ENCODE measurements at places on chromosomes 2 and 18.

DNA sequence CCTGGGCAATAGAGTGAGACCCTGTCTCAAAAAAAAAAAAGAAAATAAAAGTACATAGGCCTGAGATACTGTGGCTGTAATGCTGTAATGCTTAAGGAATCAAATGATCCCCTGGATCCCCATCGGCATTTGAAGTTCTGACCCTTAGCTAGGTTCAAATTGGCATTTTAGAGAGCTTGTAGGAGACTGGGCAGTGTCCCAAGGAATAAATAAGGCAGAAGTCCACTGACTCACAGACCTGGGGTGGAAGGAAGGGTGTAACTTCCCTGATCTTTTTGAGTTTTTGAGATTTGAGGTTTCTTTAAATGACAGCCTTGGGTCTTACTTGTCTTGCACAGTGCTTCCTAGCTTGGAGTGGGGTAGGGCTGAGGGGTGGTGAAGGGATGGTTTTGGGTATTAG is 553.7 kb downstream of the SLC4A3 start:
- DNase-seq, result no peak

GRCh38 chr2:11482473-11483035 is 16.6 kb upstream of the E2F6 start:
- no peak for DNase-seq

- DNase-seq, result no peak
These were observed 159.7 kb downstream of the SPAG16 start for GRCh38 chr2:213443921-213444320.

DNA sequence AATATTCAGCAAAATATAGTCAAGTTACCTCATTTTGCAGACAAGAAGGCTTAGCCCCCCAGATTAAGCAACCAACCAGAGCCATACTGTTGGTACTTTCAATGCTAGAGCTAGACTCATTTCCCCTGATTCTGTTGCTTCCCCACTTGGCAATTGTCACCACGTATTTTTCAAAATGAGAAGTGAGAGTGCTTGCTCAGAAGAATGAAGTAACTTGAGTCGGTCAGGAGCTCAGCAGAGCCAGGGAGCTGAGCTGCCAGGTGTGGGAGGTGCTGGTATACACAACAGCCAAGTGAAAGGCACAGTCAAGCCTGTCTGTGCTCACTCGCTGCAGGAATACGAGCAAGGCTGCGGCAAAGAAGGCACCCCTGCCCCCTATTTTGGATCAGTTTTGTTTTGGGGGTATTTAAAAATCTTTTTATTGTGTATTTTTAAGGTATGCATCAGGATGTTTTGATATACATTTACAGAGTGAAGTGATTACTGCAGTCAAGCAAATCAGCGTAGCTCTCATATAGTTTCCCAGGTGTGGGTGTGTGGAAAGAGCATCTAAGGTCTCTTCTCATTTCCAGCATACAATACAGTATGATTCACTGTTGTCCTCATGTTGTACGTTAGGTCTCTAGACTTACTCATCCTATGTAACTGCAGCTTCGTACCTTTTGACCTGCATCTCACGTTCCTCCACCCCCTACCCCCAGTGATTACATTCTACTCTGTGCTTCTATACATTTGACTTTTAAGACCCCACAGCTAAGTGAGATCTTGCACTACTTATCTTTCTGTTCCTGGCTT is 62.4 kb downstream of the MRPS9 start:
- DNase-seq, result peak; percentile 38

DNA sequence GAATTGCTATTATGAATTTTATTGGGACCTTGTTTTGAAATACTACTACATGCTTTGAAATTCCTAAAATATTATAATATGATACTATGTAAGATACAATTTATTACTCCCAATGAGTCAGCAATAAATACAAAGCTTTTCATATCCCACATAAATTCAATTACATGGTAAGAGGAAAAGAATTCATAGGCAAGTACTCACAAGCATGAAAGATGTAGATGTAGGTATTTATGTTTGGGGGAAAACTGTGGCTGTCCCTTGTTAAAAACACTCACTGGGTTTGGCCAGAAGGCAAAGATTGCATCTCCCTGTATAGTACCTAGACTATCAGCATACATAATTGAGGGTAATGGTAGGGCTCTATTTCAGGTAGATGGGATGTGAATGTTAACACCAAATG is 90.4 kb downstream of the MBD2 start:
- DNase-seq, result no peak

- peak; percentile 70 for DNase-seq
These were observed 2.2 kb upstream of the KCNH7 start for GRCh38 chr2:162840598-162841246.

Data from Ammon's horn (tissue), 1 donor.